ENCODE measurements at places on chromosomes 3 and 15.
A peak's percentile ranks its signal among the peaks of the same experiment; 100 is the strongest.

- DNase-seq, result no peak
Measured at GRCh38 chr3:113055961-113056360, 65.2 kb downstream of the GTPBP8 start.

- peak; percentile 61 for DNase-seq
Measured at GRCh38 chr15:85545185-85545584, 164.8 kb downstream of the AKAP13 start.

DNA sequence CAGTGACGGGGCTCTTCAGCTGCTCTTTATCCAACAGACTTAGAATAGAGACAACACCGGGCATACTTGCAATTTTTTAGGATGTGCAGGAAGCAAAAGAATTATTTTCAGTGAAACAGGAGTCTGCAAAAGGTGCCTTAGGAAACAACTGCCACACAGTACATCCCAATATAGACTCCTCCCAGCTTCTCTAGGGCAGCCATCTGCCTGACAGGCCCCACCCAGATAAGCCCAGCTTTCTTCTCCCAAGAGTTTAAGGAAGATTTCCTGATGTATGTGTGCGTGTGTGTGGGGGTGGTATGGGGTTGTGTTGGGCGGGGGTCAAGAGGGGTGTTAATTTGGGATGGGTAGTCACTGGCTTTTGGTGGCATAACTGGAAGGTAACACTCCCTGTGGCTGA lies 21.5 kb downstream of the MAP2K1 start:
- DNase-seq, result no peak

- peak; percentile 92 for DNase-seq
Measured at GRCh38 chr3:194577986-194578905, 55.0 kb downstream of the TMEM44 start.

GRCh38 chr3:4528819-4529600 lies 35.9 kb downstream of the ITPR1 start:
- no peak for DNase-seq

DNA sequence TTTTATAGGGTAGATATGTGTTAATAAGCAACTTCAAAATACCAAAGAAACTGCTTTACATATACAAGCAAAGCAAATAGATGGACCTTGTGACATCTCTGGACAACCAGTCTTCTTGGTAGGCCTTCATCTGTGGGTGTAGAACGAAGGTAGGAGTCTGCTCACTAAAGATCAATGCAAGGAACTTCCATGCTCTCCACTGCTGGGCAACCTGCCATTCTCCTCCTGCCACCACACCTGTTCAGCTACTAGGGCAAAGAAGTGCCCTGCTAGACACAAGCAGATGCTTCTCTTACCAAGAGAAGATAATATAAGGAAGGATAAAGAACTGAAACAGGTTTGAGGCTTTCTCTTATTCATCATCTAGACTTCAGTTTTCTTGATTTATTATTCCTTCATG lies 12.6 kb downstream of the PPARG start:
- no peak for DNase-seq

- no peak for DNase-seq
Measured at GRCh38 chr3:178485756-178486155, 50.5 kb upstream of the KCNMB2 start.

DNA sequence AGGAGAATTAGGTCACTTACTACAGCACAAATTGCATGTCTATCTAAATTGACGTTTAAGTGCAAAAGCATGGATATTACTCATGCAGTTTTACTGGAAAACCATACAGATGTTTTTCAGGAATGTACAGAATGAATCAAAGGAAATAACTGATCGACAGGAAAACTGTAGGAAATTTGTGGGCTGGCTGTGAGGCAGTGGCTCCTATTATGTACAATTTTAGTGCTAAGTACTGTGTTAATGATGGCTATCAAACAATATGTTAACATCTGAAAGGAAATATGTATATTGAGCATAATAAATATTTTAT lies 6.9 kb downstream of the NUDT16 start:
- DNase-seq, result no peak

DNA sequence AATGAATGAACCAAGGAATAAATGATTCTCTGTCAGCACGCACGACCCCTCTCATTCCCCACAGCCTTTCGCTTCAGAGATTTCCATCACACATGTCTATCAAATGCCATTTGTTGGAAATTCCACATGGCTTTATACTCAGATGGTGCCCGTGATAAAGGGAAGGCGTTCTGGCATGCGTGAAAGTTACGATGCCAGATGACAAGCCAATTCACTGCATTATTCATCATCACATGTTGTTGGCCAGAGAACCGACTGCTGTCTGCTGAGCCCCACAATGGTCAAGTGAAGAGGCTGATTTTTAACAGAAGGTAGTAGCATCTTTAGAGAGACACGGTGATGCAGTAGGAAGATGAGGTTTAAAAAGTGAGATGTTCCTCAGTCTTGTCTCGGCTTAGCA lies 74.1 kb upstream of the FRMD4B start:
- DNase-seq, result no peak

DNA sequence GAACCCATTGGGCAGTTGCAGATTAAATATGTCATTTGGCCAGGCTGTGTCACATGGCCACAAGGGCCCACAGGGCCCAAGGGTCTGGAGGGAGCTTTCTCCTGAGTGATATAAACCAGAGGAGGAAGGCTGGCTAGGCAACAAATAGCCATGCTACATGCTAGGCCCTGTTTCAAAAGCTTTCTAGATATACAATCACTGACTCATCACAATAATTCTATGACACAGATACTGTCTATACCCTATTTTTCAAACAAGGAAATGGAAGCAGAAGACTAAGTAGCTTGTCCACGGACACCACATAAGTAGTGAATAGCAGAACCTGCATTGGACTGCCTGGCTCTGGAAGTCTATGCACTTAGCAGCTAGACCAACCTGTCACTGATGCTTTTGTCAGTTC lies 625.4 kb downstream of the NTRK3 start:
- DNase-seq, result no peak

DNA sequence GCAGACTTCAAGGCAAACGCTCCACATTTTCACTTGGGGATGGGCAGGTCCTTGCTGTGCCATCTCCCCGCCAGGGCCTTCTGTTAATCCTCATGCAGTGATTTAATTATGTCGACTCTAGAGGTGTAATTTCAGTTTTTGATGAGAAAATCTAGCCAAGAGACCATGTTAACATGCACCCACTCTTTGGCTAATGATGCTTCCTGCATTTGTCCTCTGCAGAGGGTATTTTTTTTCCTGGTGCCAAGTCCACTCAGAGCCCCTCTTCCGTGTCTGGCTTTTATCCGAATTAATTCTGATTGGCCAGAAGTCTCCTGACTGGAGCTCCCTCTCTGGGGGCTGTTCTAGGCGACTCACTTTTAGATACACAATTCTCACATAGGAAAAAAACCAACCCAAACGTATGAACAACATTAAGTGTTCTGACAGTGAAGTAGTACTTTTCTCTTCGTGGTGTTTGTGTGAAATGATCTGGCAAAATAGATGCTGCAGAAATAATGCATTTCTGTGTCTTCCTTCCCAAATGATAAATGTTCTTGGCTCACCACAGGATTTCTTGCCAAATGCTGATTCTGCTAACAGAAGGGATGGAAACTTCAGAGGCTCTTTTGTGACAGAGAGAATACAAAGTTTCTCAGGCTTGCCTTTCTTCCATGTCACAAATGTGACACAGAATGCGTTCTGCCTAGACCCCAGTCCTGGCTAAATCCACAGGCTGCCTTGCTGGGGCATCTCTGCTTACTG lies 190.0 kb downstream of the CACNA2D3 start:
- DNase-seq, result no peak

DNA sequence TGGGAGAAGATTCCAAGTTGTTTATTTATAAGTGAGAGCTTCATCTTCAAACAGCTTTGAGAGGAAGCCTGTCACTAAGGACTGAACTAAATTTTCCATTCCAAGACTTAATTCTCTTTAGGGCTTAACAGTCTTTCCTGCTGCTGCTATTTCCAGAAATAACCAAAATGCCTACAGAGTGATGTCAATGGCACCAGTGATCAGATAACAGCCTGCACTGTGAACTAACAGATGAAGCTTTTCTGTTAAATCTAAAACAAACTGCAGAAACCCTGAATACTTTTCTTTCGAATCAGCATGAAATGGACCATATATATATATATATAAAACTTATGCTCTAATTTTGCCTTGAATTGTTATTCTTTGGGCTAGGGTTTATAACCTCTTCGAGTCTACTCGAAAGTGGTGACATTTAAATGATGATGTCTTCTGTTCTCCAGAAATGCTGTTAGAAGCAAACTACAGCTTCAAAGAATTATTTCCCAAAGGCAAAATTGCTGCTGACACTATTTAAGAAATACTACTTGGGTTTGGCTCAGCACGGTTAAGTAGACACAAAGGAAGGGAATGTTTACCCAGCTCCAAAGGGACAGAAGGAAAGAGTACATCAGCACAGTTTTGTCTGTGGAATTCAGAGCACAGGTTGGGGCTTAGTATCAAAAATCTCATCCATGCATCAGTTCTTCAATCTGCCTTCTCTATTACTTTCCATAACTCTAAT lies 238.5 kb upstream of the LRRN1 start:
- DNase-seq, result no peak

DNA sequence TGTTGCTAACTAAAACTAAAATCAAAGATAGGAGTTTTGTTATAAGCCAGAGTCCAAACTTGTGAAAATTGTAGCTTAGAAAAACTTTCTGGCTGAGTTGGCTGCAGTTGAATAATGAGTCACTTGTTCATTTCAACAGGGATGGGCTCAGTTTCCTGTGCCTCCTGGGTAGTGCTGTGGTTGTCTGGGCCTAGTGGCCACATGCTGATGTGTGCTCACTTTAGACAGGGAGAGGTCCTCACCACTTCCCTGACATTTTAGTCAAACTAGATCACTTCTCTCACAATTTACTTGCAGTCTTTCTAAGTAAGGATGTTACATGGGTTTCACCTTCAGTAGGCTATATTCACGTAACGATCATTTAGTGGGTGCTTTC lies 6.3 kb upstream of the UBE2Q2 start:
- DNase-seq, result peak; percentile 84

GRCh38 chr15:49842031-49842730 lies 221.3 kb downstream of the DTWD1 start:
- no peak for DNase-seq

GRCh38 chr15:58760385-58761009 lies 10.6 kb upstream of the MINDY2 start:
- no peak for DNase-seq

- DNase-seq, result no peak
Measured at GRCh38 chr3:171649267-171649666, 161.0 kb downstream of the PLD1 start.

DNA sequence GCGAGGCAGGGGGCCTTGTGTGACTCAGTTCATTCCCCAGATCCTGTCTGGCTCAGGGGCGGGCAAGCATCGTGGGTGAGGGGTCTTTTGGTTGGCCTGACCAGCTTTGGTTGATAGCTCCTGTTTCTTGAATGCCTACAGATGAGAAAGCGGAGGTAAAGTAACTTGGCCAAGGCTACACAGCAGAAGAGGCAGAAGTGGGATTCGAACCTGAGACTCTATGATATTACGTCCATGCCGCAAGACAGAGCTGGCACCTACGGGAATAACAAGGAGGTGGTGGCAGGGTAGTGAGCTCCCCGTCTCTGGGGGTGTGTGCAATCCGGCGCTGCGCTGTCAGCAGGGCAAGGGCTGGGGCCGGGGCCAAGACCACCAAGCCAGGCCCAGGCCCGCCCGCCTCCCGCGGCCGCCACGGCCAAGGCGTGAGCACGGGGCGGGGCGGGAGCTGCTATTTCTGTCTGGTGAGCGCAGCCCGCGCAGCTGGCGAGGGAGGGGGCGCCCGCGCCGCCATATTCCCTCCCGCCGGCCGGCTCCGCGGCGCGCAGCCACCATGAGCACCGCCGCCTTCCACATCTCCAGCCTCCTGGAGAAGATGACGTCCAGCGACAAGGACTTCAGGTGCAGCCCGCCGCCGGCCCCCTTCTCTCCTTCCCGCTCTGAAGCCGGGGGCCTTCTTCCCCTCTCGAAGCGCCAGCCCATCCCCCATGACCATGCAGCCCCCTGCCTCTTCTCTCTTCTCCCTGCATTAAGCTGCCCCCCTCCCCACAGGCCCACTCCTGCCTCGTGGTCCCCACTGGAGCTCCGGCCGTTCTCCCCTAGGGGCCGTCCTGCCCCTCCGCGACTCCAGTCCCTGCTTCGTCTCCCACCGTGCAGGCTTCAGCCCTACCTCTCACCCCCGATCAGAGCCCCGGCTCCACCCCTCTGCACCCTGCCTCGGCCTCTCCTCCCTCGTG lies at the start of gene CAND2:
Gene CAND2, plus strand, starts transcription at position 510 of the 953 bp plus-strand sequence. Its CDS starts 41 bp downstream, at position 551.
- DNase-seq, result no peak

GRCh38 chr3:71778353-71778752 lies 6.6 kb downstream of the PROK2 start:
- no peak for DNase-seq

DNA sequence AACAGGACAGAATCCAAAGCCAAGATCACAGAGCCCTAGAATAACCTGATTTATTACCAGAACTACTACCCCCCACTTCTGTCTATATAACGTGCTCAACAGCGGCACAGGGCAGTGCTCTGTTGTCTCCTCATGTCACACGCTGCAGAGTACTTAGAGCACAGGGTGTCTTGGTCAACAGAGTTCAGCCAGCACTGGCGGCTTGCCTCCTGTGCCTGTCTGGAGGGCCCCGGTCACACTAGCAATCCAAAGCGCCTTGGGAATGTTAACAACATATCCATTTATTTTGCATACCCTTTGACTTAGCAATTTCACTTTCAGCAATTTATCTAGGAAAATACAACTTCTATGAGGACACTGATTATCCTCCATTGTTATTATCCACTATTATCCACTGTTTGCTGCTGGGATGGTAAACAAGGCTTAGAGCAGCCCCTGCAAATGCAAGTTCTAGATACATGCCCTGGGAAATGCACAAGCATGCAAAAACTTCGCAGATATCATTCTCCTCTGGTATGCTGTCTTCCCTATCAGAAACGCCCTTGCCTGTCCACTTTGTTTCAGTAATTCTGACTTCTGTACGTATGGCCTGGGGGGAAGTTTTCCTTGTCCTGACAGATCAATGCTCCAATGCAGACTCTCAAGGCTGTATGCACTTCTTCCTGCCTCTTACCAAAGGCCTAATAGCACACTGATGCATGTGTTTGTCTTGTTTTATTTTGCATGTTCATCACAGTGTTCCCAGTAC lies 86.2 kb upstream of the OCA2 start:
- DNase-seq, result no peak

DNA sequence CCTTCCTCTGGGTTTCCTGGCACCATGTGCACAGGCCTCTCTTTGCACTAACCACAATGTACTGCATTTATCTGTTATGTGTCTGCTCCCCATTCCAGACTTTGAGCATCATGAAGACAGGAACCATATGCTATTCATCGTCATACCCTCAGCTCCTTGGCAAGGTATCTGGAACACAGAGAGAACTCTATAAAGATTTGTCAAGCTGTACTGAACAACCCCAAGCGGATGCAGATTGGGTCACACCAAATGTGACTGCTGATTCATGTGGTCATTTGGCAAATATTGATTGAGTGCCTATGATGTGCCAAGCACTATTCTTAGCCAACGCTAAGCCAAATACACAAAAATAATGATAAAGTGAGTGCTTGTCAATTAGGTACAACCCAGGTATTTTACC lies 7.5 kb upstream of the MEGF11 start:
- no peak for DNase-seq

DNA sequence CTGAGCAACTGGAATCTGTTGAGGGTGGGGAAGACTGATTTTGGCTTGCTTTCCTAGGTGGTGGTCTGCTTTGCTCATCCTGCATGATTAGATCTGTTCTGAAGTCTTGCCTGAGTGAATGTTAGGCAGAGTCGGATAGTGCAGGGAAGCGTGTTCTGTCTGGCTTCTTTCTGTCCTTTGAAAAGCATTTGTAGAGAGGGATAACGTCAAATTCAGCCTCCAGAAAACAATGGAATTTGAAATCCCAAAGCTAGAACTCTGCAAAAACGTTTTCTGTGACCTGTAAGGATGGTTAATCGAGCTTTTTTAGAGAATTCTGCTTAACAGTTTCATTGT lies 1.4 kb downstream of the GLCE start:
- no peak for DNase-seq

- DNase-seq, result no peak
Measured at GRCh38 chr15:48076454-48076853, 44.3 kb upstream of the SLC24A5 start.
